ENCODE measurements at places on chromosomes 5 and 9. TPM values are rescaled to one million over a fixed set of nuclear protein-coding genes. Genes with fewer than 3 reads are reported as not detected.

Gene CDC37L1
- total RNA-seq: 50.5 TPM

- DNase-seq: no peak
- no peaks in the 10 kb centered on the region for H3K4me1 ChIP-seq
- H3K36me3 ChIP-seq: no peaks in the 10 kb centered on the region
- H3K27me3 ChIP-seq: no peaks in the 10 kb centered on the region
Observed at GRCh38 chr5:155598552-155598951, 585.0 kb downstream of the KIF4B start.

Gene POLE3
- total RNA-seq: 16.1 TPM

Gene CENPH
- total RNA-seq: not detected

GRCh38 chr5:36507332-36507952 is 99.0 kb upstream of the SLC1A3 start:
- no peak overlapping the region for H3K27ac ChIP-seq
- H3K27me3 ChIP-seq: no peaks in the 10 kb centered on the region
- peak; percentile 44 for DNase-seq
- no peak overlapping the region for H3K4me3 ChIP-seq
- H3K4me1 ChIP-seq: no peaks in the 10 kb centered on the region

- H3K27ac ChIP-seq: no peak overlapping the region
- H3K4me3 ChIP-seq: no peak overlapping the region
- H3K27me3 ChIP-seq: no peaks in the 10 kb centered on the region
- DNase-seq: no peak
Observed at GRCh38 chr5:95993266-95993665, 31.6 kb upstream of the ELL2 start.
